Uterus (tissue), 4 donors: ENCODE measurements at places on chromosomes 3 and 15. TPM values are rescaled to one million over a fixed set of nuclear protein-coding genes. Genes with fewer than 3 reads are reported as not detected.
A peak's percentile ranks its signal among the peaks of the same experiment; 100 is the strongest.

DNA sequence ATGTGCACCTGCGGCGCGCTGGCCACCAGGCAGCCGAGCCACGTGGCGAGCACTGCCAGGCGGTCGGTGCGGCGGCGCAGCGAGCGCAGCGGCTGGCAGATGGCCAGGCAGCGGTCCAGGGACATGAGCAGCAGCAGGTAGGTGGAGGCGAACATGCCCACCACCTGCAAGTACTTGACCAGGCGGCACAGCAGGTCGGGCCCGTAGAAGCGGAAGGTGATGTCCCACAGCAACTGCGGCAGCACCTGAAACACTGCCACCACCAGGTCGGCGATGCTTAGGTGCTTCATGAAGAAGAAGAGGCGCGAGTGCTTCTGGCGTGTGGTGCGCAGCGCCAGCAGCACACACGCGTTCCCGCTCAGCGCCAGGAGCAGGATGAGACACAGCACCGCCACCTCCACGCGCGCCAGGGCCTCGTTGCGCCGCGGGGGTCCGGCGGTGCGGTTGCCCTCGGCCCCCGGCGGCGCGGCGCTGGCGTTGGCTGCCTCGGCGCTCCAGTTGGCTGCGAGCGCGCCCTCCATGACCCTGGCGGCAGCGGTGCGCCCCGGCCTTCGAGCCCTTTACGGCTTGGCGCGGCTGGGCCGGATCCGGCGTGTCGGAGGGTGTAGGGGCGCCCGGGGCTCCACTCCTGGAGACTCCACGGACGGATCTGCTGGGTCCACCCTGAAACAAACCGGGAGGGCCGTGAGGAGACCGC, 1.6 kb downstream of the OXTR start:
- H3K27me3 ChIP-seq: peaks cover 15% of the 10 kb centered on the region
- H3K4me1 ChIP-seq: no peaks in the 10 kb centered on the region
- peak overlapping the region; percentile 4 for H3K4me3 ChIP-seq
- H3K27ac ChIP-seq: no peak overlapping the region
- DNase-seq: no peak

DNA sequence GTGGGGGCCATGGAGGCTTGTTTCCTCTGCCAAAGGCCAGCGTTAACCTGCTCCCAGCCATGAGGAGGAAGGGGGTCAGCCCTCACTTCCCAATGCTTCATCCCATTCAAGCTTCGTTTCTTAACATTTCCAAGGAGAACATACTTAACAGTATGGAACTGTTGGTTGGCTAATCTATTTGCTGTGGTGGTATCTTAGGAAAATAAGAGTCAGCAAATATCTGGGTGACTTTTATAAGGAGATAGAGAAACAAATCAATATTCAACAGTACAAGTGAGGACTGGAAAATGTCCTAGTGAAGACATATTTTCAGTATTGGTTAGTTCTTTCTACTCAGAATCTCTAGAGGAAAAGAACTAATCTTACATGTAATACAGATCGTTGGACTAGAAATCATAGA, 223.8 kb upstream of the ARRDC4 start:
- DNase-seq: no peak
- H3K4me1 ChIP-seq: no peaks in the 10 kb centered on the region
- no peaks in the 10 kb centered on the region for H3K36me3 ChIP-seq
- no peak overlapping the region for H3K27ac ChIP-seq
- no peak overlapping the region for H3K4me3 ChIP-seq

Gene HIGD2B
- total RNA-seq: not detected

Gene SOX14
- not detected for total RNA-seq

Gene ITGA11
- 106 TPM for total RNA-seq
